ENCODE measurements at places on chromosomes 13 and 19. TPM values are rescaled to one million over a fixed set of nuclear protein-coding genes. Genes with fewer than 3 reads are reported as not detected.

MAG gene
- total RNA-seq = not detected

- peak; percentile 74 for DNase-seq
- peaks cover 4% of the 10 kb centered on the region for H3K4me1 ChIP-seq
- peaks cover 19% of the 10 kb centered on the region for H3K36me3 ChIP-seq
Measured at GRCh38 chr19:58054901-58055874, 3.9 kb upstream of the ZNF135 start.

MEF2B gene
- 1.3 TPM for total RNA-seq

DNA sequence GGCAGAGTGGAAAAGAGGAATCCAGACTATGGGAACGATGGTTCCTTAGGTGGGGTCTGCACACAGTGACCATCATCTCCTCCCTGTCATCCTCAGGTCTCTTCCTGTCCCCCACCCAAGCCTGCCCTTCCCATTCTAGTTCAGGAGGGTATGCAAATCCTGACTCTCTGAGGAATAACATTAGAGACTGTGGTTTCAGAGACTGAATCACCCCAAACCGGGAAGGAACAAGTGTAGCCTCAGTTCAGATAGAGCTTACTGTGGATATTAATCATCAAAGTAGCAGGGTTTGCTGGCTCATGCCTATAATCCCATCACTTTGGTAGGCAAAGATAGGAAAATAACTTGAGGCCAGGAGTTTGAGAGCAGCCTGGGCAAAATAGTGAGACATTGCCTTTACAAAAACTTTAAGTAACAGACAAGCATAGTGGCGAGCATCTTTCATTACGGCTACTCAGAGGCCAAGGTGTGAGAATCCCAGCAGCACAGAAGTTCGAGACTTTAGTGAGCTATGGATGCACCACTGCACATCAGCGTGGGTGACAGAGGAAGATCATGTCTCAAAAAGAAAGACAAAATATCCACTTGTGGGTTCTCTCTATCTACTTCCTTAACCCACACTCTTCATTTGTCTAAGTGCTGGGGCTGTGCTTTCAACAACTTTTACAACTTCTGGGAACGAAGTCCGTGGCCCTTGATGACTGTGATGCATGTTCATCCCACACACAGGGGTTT is 19.3 kb upstream of the LGALS13 start:
- H3K27me3 ChIP-seq = no peaks in the 10 kb centered on the region
- H3K27ac ChIP-seq = no peak overlapping the region
- no peaks in the 10 kb centered on the region for H3K36me3 ChIP-seq
- H3K4me1 ChIP-seq = no peaks in the 10 kb centered on the region

DACH1 gene
- total RNA-seq = not detected

NPHS1 gene
- 1.1 TPM for total RNA-seq

POU2F2 gene
- total RNA-seq = 2.8 TPM

DNA sequence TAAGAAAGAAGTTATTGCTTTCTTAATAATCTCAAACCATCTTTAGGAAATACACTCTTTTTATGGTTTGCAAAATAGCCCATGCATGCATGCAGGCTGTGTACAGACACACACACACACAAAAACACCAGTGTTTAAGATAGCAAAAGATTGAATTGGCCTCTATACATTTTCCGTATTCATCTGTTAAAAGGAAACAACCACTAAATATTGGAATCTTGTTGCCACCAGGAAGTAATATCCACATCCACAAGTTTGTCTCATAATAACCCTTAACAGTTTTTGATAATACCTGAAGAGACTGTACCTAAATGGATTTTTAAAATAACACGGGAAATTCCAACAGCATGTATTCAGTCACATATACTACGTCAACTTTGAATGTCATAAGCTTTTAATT is 7.3 kb upstream of the MAB21L1 start:
- no peak overlapping the region for H3K4me3 ChIP-seq
- no peak overlapping the region for H3K27ac ChIP-seq
- no peaks in the 10 kb centered on the region for H3K4me1 ChIP-seq

ZNF575 gene
- total RNA-seq = not detected

- no peak overlapping the region for H3K27ac ChIP-seq
- DNase-seq = peak; percentile 35
- peaks cover 54% of the 10 kb centered on the region for H3K27me3 ChIP-seq
Measured at GRCh38 chr13:57630661-57631595, 616 bp upstream of the PCDH17 start.

GRCh38 chr13:29987340-29987739 is 136.9 kb upstream of the UBL3 start:
- DNase-seq = no peak
- no peak overlapping the region for H3K4me3 ChIP-seq
- H3K36me3 ChIP-seq = peaks cover 12% of the 10 kb centered on the region

GRCh38 chr13:40984668-40985366 is 34.3 kb downstream of the ELF1 start:
- H3K4me1 ChIP-seq = no peaks in the 10 kb centered on the region
- no peak overlapping the region for H3K4me3 ChIP-seq
- H3K36me3 ChIP-seq = no peaks in the 10 kb centered on the region
- no peak overlapping the region for H3K27ac ChIP-seq

DNA sequence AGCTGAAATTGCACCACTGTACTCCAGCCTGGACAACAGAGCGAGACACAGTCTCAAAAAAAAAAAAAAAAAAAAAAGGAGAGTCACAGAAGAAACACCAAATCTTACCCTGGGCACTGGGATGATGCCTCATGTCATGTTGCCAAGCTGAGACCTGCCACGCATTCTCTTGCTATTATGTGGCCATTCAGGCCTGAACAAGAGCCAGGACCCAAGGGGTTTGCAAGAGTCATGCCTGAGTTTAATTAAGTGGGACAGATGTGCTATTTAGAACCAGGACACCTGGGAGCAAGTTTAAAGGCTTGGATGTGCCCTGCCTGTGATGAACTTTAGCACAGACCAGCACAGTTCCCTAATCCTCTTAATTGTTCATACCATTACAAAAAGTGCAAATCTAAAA is 9.8 kb downstream of the PNMA8A start:
- H3K4me3 ChIP-seq = no peak overlapping the region
- H3K36me3 ChIP-seq = no peaks in the 10 kb centered on the region
- no peak for DNase-seq
- no peak overlapping the region for H3K27ac ChIP-seq

- H3K27me3 ChIP-seq = no peaks in the 10 kb centered on the region
- H3K4me1 ChIP-seq = peaks cover 6% of the 10 kb centered on the region
- H3K27ac ChIP-seq = peak overlapping the region; percentile 71
- peak overlapping the region; percentile 98 for H3K4me3 ChIP-seq
- H3K36me3 ChIP-seq = peaks cover 7% of the 10 kb centered on the region
- no peak for DNase-seq
Measured at GRCh38 chr13:97432232-97432916, 1.6 kb upstream of the RAP2A start.

ASPDH gene
- total RNA-seq = not detected

USHBP1 gene
- 6.4 TPM for total RNA-seq

SBK3 gene
- total RNA-seq = 0.70 TPM

OR10H4 gene
- total RNA-seq = not detected

- H3K27me3 ChIP-seq = no peaks in the 10 kb centered on the region
- DNase-seq = no peak
- peak overlapping the region; percentile 64 for H3K27ac ChIP-seq
- H3K4me3 ChIP-seq = peak overlapping the region; percentile 95
Measured at GRCh38 chr19:38850976-38851621, 1.3 kb upstream of the HNRNPL start.

KIR2DL3 gene
- not detected for total RNA-seq

GRCh38 chr19:51188227-51188559 is 36.7 kb upstream of the CD33 start:
- no peaks in the 10 kb centered on the region for H3K4me1 ChIP-seq
- DNase-seq = no peak
- H3K4me3 ChIP-seq = no peak overlapping the region
- H3K36me3 ChIP-seq = no peaks in the 10 kb centered on the region
- no peak overlapping the region for H3K27ac ChIP-seq

GRCh38 chr19:43474986-43475705 is 9.7 kb upstream of the LYPD3 start:
- peaks cover 7% of the 10 kb centered on the region for H3K36me3 ChIP-seq
- H3K4me1 ChIP-seq = no peaks in the 10 kb centered on the region
- H3K4me3 ChIP-seq = peak overlapping the region; percentile 62
- H3K27me3 ChIP-seq = no peaks in the 10 kb centered on the region

GRCh38 chr19:11387162-11388034 is 3.3 kb upstream of the EPOR start:
- H3K27me3 ChIP-seq = no peaks in the 10 kb centered on the region
- H3K4me3 ChIP-seq = no peak overlapping the region
- H3K36me3 ChIP-seq = no peaks in the 10 kb centered on the region
- no peak for DNase-seq
- no peak overlapping the region for H3K27ac ChIP-seq

- H3K4me1 ChIP-seq = peaks cover 4% of the 10 kb centered on the region
- no peaks in the 10 kb centered on the region for H3K27me3 ChIP-seq
Measured at GRCh38 chr13:36801035-36801434, 18.0 kb upstream of the RFXAP start.

- H3K4me1 ChIP-seq = no peaks in the 10 kb centered on the region
- H3K27me3 ChIP-seq = no peaks in the 10 kb centered on the region
- no peak for DNase-seq
- no peak overlapping the region for H3K4me3 ChIP-seq
- H3K36me3 ChIP-seq = 0 out of 2 replicates have a peak, but pooled peaks cover 2% of the 10 kb centered on the region
- no peak overlapping the region for H3K27ac ChIP-seq
Measured at GRCh38 chr13:43626994-43627393, 159.8 kb downstream of the ENOX1 start.

- H3K4me3 ChIP-seq = no peak overlapping the region
- peak; percentile 56 for DNase-seq
- H3K4me1 ChIP-seq = no peaks in the 10 kb centered on the region
- H3K27me3 ChIP-seq = no peaks in the 10 kb centered on the region
Measured at GRCh38 chr19:16527971-16528521, 14.2 kb downstream of the CHERP start.

DNA sequence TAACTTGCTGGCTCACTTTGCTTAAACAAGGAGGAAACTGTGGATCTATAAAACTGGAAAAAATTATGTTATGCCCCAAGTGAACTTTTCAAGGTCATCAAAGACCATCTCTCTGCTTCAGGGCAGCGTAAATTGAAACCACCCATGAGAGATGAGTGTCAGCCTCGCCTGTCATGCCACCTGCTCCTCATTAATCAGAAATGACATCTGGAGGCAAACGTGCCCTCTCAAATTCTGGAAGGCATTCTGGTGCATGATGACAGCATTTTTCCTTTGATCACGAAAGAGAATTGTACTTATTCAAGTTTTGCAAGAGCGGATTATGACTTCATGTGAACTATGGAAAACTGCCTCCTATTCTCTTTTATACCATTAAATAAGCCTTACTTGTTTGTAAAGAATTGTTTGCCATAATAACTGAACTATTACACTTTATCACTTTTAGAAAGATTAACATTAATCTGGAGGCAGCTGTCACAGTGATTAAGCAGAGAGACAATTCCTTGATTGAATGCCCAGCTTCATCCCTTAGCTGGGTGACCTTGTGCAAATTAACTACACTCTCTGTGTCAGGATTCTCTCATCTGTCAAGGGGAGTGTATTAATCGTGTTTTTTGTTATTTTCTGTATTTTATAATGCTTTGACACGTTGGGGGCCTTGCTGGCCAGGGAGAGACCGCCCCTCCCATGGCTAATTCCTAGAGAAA is 17.0 kb upstream of the SACS start:
- H3K27me3 ChIP-seq = no peaks in the 10 kb centered on the region
- peaks cover 6% of the 10 kb centered on the region for H3K4me1 ChIP-seq
- H3K4me3 ChIP-seq = no peak overlapping the region
- H3K36me3 ChIP-seq = no peaks in the 10 kb centered on the region
- H3K27ac ChIP-seq = no peak overlapping the region
- DNase-seq = no peak

- no peaks in the 10 kb centered on the region for H3K27me3 ChIP-seq
- H3K27ac ChIP-seq = no peak overlapping the region
- H3K4me3 ChIP-seq = no peak overlapping the region
- H3K36me3 ChIP-seq = peaks cover 7% of the 10 kb centered on the region
- DNase-seq = no peak
Measured at GRCh38 chr13:38590796-38591507, 95.9 kb upstream of the FREM2 start.

GRCh38 chr13:40969169-40969901 is 49.8 kb downstream of the ELF1 start:
- DNase-seq = no peak
- H3K4me3 ChIP-seq = no peak overlapping the region
- H3K36me3 ChIP-seq = no peaks in the 10 kb centered on the region
- no peaks in the 10 kb centered on the region for H3K4me1 ChIP-seq

- H3K4me3 ChIP-seq = no peak overlapping the region
- DNase-seq = no peak
- H3K4me1 ChIP-seq = no peaks in the 10 kb centered on the region
- H3K36me3 ChIP-seq = no peaks in the 10 kb centered on the region
- no peak overlapping the region for H3K27ac ChIP-seq
Measured at GRCh38 chr13:91168386-91168711, 179.1 kb upstream of the MIR17HG start.

GDF15 gene
- 7.0 TPM for total RNA-seq

RAX2 gene
- not detected for total RNA-seq

ZFP36 gene
- 15.4 TPM for total RNA-seq

DNA sequence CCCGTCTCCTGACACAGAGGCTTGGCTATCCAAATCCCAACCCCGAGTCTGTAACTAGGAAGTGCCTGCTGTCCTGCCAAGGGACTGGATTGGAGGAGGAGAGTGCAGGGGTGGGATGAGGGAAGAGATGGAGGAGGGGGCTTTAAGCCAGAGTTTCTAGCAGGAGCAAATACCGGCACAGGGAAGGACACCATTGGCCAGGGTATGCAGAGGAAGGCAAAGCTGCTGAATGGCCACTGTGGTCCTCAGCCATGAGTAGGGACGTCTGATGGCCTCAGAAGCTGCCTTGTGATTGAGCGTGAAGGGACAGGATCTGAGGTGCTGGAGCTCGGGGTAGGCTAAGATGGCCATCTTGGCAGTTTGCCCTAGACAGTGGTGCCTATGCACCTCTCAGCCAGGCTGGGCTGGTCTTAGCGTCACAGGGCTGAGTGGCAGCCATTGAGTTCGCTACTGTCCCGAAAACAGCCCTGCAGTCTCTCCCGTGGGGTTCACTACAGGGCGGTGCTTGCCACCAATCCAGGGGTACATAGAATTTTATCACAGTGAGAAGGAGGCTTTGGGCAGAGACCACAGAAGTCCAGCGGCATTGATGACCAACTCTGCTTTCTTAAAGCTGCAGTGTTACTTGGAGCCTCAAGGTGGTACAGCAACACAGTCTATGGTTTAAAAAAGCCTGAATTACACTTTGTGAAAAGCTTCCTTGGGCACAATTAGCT is 61.8 kb downstream of the AKAP11 start:
- no peaks in the 10 kb centered on the region for H3K4me1 ChIP-seq
- H3K4me3 ChIP-seq = no peak overlapping the region
- DNase-seq = peak; percentile 41
- H3K27me3 ChIP-seq = no peaks in the 10 kb centered on the region
- no peaks in the 10 kb centered on the region for H3K36me3 ChIP-seq

CDX2 gene
- not detected for total RNA-seq

AP1M2 gene
- total RNA-seq = 146 TPM

ADGRE3 gene
- total RNA-seq = not detected

Measured in H9 (cell line).